ENCODE measurements at places on chromosomes 4 and X. TPM values are rescaled to one million over a fixed set of nuclear protein-coding genes. Genes with fewer than 3 reads are reported as not detected.

The PCDH10 gene
- total RNA-seq, result not detected

DNA sequence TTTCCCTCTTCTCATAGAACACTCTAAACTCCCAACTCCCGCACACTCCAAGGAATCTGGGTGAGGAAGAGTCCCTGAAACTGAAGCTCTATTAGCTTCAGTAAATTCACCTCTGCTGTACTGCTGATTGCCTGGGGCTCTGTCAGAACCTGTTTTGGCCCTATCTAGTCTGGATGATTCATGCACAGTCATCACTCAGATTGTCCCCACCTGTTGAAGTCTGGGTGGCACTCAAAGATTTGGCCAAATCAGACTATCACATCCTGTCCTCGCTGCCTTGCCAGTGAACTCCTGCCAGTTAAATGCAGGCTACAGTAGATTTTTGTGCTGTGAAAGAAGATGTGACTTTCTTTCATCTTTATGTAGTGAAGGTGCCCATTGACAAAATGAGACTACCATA lies 63.5 kb upstream of the EMCN start:
- DNase-seq, result no peak

The ERVMER34-1 gene
- not detected for total RNA-seq

DNA sequence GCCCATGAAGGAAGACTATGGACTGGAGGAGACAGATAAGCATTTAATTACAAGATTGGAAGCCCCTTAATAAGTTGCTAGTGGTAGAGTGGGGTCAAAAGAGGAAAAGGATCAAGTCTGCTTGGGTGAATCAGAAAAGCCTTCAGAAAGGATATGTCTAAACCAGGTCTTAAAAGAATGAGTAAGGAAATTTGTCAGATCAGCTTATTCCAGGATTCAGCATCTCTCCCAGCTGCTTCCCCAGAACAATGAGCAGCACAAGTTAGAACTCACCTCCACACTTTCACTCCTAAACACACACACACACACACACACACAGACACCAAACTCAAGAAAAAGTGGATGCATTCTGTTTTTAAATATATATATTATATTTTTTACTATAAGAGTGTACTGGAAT lies 166.5 kb downstream of the CPEB2 start:
- DNase-seq, result no peak

The G6PD gene
- 66.0 TPM for total RNA-seq
